ENCODE measurements at places on chromosomes 16 and 17. TPM values are rescaled to one million over a fixed set of nuclear protein-coding genes. Genes with fewer than 3 reads are reported as not detected.

HBA2 gene
- 2.8 TPM for total RNA-seq

MILR1 gene
- total RNA-seq: 2.5 TPM

DNA sequence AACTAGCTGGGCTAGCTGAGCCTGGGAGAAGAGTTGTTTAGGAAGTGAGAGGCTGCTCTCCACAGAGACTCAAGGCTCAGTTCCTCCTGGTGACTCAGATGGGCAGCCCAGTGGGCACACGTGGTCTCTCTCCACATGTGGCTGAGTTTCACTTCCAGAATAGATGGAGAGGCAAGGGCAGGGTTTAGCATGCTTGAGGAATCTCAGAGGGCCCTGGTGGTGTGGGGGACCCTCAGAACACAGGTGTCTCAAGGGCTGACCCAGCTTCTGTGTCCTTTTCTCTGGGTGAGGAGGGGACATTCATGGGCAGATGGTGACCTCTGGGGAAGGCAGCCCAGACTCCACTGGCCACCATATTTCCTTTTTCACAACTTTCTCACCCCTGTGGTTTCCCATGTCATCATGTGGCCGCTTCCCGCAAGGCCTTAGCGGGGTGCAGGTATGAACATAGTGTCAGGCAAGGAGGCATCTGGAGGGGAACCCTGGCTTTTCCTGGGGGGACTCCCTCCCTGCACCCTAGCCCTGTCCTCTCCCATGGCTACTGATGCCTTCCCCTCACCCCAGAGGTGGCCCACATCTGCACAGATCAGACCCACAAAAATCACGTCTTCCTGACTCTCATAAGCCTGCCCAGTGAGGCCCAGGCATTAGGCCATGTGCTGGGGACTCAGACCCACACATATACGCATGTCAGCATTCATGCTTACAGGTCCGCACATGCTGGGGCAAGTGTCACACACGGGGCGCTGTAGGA lies 3.3 kb downstream of the GRN start:
- DNase-seq: no peak

- no peak for DNase-seq
Measured at GRCh38 chr16:10922328-10923145, 19.7 kb downstream of the DEXI start.

Data from liver (tissue), 10 donors.